ENCODE measurements at places on chromosomes 1 and 21.

DNA sequence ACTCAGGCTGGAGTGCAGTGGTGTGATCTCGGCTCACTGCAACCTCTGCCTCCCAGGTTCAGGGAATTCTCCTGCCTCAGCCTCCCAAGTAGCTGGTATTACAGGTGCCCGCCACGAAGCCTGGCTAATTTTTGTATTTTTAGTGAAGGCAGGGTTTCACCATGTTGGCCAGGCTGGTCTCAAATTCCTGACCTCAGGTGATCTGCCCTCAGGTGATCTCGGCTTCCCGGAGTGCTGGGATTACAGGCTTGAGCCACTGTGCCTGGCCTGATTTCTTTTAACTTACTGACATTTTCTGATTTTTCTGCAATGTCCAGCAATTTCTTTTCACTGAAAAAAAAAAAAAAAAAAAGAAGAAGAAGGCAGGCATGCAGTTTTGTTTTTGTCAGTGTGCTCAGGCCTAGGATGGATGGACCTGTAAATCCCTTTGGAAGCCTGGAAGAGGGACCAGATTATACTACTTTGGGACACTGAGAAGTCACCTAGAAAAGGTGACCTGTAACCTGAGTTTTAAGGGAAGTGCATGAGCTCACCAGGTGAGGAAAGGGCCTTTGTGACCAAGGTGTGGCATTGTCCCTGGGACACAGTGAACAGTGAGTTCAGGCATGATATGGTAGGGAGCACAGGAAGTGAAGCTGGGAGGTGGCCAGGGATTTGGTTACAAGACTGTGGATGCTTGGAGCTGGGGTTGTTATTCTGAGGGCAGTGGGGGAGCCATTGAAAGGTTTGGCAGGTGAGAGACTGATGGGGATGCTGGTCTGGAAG is 2.7 kb upstream of the TMEM61 start:
- no peak for DNase-seq

- DNase-seq, result peak; percentile 24
Measured at GRCh38 chr1:11784993-11785769, 20.6 kb downstream of the MTHFR start.

- DNase-seq, result no peak
Measured at GRCh38 chr1:60847391-60847790, 235.0 kb upstream of the NFIA start.

GRCh38 chr1:205351984-205352713 is 4.6 kb downstream of the KLHDC8A start:
- DNase-seq, result no peak

DNA sequence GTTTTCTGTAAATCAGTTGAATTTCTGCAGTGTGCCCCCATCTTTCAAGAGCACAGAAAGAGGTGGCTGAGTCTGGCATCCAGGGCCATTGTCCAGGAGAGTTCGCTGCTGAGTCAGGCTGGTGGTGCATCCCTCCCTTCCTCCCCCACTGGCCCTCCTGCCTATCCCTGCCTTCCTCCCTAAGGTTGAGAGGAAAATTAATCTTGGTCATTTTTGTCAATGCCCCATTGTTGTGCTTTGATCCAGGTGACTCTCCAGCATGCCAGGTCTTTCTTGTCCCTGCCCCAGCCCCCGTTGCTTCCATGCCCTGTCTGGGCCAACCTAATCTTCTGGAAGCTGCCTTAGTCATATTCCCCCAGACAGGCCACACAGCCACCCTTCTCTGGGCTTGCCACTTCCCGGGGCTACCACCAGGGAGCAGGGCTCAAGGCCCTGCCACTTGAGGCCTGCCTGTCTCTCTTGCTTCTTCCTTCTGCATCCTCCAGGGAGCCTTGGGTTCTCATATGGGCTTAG is 26.6 kb downstream of the PROK1 start:
- no peak for DNase-seq

- no peak for DNase-seq
Measured at GRCh38 chr1:164630626-164631396, 71.8 kb downstream of the PBX1 start.

DNA sequence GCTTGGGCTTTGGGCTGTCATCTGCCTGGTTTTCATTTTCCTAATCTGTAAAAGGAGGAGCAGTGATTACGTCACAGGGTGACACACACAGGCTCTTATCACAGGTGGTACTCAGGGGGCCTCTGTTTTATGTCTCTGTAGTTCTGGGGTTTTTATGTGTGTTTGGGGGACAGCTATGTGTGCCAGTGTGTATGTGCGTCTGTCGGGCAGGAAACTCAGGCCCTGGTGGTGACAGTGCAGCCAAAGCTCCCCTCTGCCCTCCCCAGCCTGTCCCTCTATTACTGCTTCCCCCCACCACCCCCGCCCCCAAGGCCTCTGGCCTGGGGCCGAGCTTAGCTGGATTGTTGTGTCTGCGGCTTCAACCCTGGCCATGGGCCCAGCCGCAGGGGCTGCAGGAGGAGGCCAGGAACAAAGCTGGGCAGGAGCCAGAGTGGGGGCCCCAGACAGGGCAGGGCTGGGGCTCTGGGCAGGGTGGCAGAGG is 13.3 kb downstream of the MFAP2 start:
- DNase-seq, result no peak

DNA sequence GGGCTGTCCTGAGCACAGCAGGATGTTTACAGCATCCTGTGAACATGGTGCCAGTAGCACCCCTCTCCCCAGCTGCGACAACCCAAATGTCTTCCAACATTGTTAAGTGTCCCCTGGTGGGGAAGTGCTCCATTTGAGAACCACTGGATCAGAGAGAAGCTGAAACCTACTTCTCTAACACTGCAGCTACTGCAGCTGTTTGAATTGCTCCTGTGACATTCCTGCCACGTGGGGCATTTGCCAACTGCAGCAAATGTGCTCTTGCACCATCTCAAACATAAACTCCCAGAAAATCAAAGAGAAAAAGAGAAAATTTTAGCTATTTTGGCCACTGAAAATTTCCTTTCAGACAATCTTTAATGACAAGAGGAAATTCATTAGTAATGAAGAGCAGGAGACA is 11.0 kb downstream of the SLC2A5 start:
- no peak for DNase-seq

GRCh38 chr21:31310750-31311149 is 33.3 kb downstream of the TIAM1 start:
- no peak for DNase-seq

- no peak for DNase-seq
Measured at GRCh38 chr1:8679929-8680663, 137.3 kb downstream of the RERE start.

DNA sequence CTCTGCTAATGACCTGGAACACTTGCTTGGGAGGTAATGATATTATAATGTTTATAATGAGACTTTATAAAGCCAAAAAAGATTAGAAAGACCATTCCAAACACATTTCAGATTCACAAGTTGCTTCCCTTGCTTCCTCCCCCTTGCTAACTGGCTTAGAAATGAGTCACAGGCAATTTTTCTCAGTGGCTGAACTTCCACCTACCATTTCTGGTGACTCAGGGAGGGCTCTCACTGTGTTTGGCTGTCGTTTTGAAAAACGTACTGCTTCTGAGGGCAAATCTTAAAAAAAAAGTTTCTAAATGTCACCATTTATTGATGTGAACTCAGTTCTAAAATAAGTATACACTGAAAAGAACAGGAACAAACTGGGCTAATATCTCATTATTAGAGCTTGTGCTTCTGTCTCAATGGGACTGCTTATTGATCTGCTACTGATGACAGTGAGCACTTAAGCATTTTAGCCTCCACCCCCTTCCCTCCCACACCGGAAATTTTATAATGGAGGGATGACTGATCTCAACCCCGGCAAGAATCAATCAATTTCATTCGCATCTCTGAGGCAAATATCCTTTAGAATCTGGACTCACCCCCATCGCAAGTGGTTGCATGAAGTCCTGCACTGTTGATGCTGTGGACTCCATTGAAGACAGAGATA is 278.3 kb downstream of the KCTD3 start:
- DNase-seq, result no peak

DNA sequence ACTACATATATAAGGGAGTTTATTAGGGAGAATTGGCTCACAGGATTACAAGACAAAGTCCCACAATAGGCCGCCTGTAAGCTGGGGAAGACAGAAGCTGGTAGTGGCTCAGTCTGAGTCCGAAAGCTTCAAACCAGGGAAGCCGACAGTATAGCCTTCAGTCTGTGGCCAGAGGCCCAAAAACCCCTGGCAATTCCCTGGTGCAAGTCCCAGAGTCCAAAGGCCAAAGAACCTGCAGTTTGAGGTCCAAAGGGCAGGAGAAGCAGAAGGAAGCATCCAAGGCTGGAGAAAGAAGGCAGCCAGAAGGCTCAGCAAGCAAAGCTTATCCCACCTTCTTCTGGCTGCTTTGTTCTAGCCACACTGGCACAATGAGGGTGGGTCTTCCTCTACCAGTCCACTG is 13.9 kb downstream of the TTLL7 start:
- no peak for DNase-seq

DNA sequence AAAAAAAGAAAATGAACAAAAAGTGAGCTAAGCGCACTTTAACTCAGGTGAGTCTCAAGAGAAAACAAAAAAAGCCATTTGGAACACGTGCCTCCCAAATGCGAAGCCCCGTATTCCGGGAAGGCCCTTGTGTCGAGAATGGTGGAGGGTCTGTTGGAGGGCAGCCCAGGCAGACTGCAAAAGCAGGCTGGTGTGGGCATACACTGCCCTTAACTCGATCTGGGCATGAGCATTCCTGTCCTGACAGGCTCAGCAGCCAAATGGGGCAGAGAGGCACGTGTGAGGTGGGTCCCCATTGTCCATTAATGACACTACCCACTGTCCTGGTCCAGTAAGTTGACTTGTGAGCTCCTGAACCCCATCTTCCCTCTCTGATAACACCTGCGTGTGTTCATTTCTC is 57.7 kb downstream of the EVA1C start:
- no peak for DNase-seq

GRCh38 chr1:2834741-2835564 is 33.5 kb upstream of the TTC34 start:
- DNase-seq, result no peak

DNA sequence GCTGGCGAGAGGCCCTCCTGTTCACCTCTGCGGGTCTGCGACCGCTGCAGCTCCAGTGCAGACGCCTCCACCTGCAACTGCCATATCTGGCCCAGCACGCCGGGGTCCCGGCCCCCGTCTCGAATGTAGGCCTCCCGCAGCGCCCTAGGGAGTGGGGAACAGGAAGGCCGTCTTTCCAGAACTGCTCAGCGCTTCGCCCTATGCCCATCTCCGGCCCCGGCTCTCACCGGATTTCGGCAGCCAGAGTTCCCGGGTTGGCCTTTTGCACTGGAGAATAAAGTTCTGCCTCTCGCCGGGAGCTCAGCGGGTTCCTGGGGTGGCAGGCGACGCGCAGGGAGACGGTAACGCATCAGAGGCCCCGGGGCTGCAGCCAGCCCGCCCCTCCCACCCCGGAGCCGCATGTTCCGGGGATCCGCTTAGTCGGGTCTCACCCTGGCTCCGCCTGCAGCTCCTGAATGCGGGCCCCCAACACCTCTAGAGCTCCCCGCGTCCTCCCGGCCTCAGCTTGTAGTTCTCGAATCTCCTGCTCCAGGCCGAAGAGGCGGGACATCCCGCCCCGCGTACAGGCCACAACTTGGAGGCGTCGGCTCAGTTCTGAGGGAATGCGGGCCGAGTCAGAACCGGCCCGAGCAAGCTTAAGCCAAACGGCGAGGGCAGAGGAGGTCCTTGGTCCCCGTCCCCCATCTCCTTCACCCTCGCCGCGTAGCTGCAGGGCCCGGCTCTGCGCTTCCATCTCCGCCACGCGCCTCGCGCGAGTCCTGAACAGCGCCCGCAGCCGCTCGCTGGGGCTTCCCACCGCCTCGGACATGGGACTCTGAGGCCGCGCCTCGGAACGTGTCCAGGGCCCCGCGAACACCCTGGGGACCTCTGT is 1.1 kb downstream of the CCDC17 start:
- no peak for DNase-seq

DNA sequence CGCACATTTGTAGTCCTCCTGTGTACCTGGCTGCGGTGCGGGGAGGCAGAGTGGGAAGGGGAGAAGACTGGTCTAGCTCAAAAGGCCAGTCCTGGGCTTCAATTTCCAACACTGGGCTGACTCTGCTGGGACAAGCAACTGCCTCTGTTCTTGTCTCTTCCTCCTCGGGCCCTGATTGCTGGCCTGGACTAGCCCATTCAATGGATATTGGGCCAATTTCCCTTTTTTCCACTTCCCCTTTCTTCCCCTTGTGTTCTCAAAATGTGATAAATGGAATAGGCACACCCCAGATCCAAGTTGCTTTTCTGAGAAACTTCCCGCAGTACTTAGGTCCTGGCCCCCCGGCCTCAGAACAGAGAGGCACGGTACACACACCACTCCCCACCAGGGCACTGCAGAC is 48.2 kb downstream of the SPSB1 start:
- no peak for DNase-seq

- DNase-seq, result no peak
Measured at GRCh38 chr1:84225646-84226045, 75.9 kb upstream of the SAMD13 start.

GRCh38 chr1:101259744-101260148 is 22.9 kb downstream of the S1PR1 start:
- no peak for DNase-seq

DNA sequence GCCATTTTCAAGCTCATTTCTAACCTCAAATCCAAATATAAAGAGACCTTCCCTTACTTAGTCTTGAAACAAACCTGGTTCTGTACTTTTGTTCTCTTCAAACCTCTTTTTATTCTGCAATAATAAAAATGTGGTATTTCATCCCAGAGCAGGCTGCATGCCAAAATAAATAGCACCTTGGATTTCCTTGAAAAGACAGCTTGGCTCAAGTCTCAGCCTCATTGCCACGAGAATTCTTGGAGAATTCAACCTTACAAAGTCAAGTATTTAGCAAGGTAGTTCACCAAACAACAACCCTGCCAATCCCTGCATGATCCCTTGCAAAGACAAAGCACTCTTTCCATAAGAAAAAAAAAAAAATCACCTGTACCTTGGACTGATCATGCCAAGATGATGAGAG is 33.8 kb downstream of the KANK4 start:
- no peak for DNase-seq

DNA sequence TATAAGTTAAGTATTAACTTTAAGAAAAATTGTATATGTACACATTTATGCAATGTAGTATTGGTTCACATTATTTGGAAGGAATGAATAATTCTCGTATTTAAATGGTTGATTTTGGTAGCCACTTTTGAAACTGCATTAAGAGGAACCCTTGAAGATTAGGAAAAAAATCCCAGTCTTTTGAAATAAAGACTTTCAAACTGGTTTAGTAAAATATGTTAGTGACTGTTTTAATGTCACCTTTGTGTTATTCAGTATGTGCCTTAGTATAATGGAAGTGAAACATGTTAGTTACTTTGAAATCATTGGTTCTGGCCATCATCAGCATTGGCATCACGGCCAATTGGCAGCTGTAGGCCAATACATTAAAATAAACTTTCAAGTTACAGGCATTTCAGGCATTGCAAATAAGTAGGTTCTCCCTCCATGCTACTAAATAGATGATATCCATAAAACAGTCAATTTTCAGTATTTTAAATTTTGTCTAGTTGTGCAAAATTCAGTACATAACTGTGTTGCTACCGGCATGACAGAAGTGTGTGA is 4.4 kb downstream of the MIER1 start:
- DNase-seq, result no peak

- DNase-seq, result peak; percentile 41
Measured at GRCh38 chr1:21782349-21782867, 541 bp downstream of the USP48 start.

DNA sequence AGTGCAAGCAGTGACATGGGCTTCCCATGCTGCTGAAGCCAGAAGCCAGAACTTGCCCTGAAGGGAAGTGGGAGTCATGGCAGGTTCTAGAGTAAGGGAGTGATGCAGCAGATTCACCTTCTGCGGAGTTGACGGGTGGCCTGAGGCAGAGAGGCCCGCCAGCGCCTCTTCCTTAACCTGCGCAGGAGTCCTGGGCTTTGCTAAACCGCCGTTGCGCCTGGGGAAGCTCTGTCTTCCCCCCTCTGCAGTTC is 67.3 kb downstream of the OBSCN start:
- peak; percentile 8 for DNase-seq
